ENCODE measurements at places on chromosomes 16 and 17.

GRCh38 chr17:75325827-75326225 is 36.6 kb upstream of the SLC25A19 start:
- DNase-seq, result no peak

GRCh38 chr17:78174346-78174869 is 6.0 kb downstream of the SYNGR2 start:
- no peak for DNase-seq

GRCh38 chr17:80596760-80597608 is 52.3 kb downstream of the RPTOR start:
- no peak for DNase-seq

DNA sequence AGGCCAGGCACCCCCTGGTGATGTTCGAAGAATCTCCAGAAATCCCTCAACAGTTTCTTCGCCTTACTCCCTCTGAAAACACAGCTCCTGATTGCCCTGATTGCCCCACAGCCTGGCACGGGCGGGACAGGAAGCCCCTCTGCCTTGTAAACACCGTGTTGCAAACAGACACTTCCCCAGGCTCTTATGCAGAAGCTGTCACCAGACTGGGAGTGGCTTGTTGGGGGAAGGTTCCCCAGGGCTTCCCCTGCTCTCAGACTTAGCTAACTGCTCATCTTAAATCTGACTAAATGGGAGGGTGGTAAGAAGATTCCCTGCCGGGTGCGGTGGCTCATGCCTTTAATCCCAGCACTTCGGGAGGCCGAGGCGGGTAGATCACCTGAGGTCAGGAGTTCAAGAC is 11.2 kb downstream of the PIK3R5 start:
- DNase-seq, result no peak

GRCh38 chr17:79126139-79126538 is 51.5 kb downstream of the ENGASE start:
- DNase-seq, result no peak

- DNase-seq, result no peak
Observed at GRCh38 chr17:13462146-13462545, 139.6 kb downstream of the HS3ST3A1 start.

DNA sequence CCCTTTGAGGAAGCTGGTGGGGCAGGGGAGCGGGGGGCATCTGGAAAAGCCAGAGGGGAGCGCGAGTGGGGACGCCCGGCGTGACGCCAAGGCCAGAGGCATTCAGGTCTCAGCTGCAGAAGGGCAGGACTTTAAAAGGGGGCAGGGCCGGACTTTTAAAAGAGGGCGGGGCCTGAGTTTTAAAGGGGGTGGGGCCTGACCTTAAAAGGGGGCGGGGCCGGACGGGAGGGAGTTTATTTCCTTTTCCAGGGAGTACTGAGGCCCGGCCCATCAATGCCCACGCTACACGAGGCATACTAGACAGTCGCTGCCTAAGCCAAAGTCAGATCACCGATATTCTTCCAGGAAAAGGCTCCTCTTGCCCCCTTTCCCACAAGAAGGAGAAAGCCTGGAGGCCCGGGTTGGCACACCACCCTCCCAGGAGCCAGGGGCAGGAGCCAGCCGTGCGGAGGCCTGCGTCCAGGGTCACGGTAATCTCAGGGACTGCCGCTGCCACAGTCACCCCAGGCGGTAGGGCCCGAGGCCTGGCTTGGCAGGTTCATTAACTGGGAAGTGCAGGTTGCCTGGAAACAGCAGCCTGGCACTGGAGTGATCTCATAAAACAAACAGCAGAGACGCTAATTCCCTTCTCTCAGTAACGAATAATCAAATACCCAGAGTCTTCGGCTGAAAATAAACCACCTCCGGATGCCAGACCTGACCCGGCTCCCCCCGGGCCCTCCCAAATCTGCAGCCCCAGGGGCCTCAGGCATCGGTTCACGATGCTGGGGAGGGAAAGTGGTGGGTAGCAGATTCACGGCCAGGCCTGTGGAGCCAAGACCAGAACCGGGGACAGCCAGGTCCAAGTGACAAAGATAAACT is 90.7 kb downstream of the TIMM22 start:
- DNase-seq, result no peak

- DNase-seq, result no peak
Observed at GRCh38 chr16:79001156-79001967, 599.2 kb downstream of the MAF start.

GRCh38 chr17:9922012-9922848 is 17.2 kb upstream of the RCVRN start:
- no peak for DNase-seq

DNA sequence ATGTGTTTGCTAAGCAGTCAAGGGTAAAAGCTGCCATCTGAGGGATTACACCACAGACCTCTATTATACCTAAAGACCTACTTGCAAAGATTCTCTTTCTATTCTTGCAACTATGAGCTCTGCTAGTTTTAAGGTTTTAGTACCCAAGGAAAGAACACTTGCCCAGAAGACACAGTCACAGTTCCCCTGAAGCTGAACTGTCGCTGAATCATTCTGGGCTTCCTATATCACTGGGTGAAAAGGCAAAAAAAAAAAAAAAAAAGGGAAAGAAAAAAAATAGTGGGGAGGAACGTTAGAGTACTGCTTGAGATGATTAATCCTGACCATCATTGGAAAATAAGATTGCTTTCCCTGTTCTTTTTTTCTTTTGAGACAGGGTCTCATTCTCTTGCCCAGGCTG is 37.9 kb downstream of the LYRM1 start:
- peak; percentile 9 for DNase-seq

- DNase-seq, result no peak
Observed at GRCh38 chr16:84988328-84989080, 22.8 kb downstream of the ZDHHC7 start.

DNA sequence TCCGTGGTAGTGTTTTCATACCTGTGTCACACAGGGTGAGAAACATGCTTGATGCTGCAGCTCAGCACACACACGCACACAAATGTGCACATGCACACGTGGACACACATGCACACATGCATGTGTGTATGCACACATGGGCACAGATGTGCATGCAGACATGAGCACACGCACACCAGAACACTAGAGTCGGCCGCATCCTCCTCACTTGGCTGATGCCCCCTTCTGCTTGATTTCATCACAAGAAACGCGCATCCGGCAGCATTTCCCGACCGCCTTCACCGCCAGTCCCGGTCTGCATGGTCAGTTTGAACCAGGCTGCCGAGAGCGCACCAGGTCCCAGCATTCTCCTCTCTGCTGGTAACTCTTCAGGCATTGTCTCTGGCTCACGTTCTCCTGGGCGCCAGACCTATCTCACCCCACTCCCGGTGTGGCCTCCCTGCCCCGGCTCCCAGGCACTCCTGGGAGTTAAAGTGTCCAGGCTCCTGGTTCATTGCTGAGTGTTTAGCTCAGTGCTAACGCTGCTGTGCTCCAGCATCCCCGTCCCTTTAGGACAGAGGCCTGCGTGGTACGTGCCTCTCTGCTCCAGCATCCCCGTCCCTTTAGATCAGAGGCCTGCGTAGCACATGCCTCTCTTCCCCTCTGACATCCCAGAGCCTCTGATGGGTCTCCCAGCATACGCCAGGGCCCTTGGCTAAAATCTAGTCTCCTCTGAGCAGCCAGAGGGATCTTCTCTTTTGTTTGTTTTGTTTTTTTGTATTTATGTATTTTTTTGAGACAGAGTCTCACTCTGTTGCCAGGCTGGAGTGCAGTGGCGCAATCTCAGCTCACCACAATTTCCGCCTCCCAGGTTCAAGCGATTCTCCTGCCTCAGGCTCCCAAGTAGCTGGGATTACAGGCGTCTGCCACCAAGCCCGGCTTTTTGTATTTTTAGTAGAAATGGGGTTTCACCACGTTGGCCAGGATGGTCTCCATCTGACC is 16.0 kb downstream of the BAIAP2 start:
- DNase-seq, result no peak

GRCh38 chr16:56600398-56600999 is 7.9 kb upstream of the MT2A start:
- DNase-seq, result peak; percentile 38

DNA sequence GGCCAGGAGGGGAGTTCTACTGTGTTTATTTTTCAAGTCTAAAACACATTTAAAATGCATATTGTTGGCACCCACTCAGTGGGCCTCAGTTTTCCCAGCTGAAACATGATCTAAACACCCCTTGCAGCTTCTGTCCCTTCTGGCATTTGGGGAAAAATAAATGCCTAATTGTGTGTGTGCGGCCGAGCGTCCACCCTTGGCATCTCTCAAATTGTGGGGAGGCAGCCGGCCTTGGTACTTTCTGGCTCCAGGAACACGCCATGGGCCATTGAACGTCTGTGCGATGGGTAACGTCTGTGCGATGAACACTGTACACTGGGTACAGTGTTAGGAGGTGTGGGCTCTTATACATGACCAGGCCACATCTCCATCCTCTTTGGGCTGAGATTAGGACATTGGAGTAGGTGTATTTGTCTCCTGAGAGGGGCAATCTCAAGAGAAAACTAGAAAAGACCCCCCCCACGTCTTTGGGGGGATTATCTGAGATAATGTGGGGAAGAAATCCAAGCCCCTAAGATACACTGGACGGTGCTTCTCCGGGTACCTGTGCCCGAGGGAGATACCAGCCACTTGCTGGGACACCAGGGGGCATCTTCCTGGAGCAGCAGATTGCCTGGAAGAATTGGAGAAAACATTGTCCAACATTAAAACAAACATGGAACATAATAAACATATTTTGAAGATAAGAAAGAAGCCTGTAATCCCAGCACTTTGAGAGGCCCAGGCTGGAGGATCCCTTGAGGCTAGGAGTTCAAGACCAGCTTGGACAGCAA is 54.9 kb downstream of the RAB11FIP4 start:
- DNase-seq, result peak; percentile 5

DNA sequence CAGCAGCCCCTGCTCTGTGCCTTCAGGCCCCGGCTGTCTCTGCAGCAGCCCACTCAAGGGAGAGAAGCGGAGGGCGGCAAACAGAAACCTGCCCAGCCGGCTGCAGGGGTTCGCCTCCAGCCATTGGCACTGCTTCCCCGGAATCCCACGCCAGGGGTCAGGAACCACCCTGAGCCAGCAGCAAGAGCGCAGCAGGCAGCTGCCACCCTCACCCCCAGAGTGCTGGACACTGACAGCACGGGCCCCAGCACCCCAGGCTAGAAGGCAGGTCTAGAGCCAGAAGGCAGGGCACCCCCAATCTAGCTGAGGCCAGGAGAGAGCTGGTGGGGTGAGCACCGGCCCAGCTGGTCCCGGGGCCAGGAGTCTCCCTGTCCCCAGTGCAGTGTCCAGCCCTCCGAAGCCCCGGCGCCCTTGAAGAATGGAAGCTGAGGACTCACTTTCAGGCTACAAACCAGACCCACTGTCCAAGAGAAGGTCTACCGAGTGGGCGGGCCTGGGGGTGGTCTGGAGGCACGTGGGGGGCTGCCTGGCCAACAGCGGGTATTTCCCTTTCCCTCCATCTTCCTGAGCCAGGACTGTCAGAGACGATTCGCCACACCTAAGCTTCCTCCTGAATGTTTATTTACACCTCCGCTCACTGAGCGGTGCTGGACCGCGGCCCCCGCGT is 8.4 kb downstream of the UBALD2 start:
- DNase-seq, result no peak

DNA sequence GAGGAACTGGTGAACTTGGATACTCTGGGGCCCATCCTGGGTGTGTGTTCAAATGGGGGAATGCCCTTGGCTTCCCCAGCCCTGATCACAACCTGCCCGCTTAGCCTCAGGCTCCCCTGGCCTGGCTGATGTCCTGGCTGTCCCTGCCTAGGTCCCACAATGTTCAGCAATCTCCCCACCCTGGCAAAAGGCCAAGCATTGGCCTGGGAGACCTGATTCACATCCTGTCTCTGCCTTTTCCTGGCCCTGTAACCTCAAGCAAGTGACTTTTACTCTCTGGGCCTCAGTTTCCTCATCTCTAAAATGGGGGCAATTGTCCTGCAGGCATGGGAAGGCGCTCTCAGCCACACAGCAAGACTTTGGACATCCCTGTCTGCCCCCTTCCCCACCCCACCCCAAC is 14.4 kb downstream of the CPNE2 start:
- DNase-seq, result no peak

DNA sequence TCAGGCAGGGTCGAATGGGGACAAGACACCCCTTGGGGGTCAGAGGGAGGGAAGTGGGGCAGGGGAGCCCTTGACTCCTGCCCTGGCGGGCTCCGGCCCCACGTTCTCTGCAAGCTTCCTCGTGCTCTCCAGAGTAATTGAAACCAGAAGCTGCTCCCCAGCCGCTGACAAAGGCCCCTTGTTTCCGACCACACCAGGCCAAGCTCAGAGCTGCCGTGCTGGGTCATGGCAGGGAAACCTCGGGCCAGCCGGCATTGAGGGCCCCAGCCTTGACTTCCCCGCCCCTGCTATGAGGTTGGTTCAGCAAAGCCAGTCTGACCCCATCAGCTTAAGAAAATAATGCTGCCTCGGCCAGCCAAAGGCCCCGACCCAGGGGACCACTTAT is 43.3 kb downstream of the TIMM22 start:
- no peak for DNase-seq

- DNase-seq, result no peak
Observed at GRCh38 chr16:901715-902601, 68.8 kb downstream of the LMF1 start.

GRCh38 chr17:31008374-31009041 is 37.7 kb downstream of the RNF135 start:
- DNase-seq, result no peak

DNA sequence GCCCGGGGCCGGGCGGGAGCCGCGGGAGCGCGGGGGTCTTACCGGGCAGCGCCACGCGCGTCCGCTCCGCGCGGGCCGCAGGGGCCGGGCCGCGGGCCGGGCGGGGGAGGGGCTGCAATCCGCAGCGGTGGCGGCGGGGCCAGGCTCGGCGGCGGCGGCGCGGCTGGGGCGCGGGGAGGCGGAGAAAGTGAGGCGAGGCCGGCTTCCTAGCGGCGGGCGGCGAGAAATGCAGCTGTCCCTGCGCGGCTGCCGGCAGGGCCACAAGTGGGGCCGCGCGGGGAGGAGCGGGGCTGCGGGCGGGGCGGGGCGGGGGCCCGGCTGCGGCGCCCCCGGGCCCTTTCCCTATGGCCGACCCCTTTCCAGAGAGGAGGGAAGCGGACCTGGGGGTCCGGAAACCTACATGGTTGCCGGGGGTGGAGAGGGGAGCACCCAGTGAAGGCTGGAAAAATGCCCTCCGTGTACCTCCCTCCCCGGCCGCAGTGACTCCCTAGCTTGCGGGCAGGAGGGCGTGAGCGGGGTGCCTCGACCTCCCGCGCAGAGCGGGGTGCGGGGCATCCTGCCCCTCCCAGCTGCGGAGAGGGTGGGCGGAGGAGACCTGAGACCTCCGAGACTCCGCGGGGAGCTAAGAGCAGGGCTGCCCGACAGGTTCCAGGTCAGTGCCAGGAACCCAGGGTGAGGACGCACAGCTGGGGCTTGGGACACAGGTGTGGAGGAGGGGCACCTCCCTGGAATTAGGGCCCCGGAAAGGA is at the start of gene CUEDC1:
Gene CUEDC1 (minus strand): TSS at position 230 of the 749 bp plus-strand sequence. CDS start 69,848 bp downstream, outside the sequence.
- peak; percentile 78 for DNase-seq

Data from LoVo (cell line).